A549 treated with DMSO at 1 μM for 4 hours (cell line): ENCODE measurements at places on chromosomes 7 and 10. TPM values are rescaled to one million over a fixed set of nuclear protein-coding genes. Genes with fewer than 3 reads are reported as not detected.

The FANK1 gene
- 2.9 to 5.7 TPM (median 4.2 TPM) in 5 replicates for total RNA-seq

The TUBAL3 gene
- total RNA-seq: 0.30 to 0.52 TPM (median 0.33 TPM) in 5 replicates

The CYP2E1 gene
- 0.19 to 0.30 TPM (median 0.28 TPM) in 5 replicates for total RNA-seq

The AGBL3 gene
- 0.28 to 1.5 TPM (median 1.3 TPM) in 5 replicates for total RNA-seq

The PDE1C gene
- 4.0 to 7.1 TPM (median 6.1 TPM) in 5 replicates for total RNA-seq

The AKR1C2 gene
- 3,009 to 3,482 TPM (median 3,389 TPM) in 5 replicates for total RNA-seq

The INMT gene
- not detected in 5 replicates for total RNA-seq

The CALHM1 gene
- total RNA-seq: not detected in 5 replicates

The HOXA6 gene
- total RNA-seq: 0.71 to 2.5 TPM (median 1.8 TPM) in 5 replicates

The GFRA1 gene
- total RNA-seq: 9.8 to 12.3 TPM (median 11.2 TPM) in 5 replicates

The PRKCQ gene
- total RNA-seq: 4.2 to 4.9 TPM (median 4.5 TPM) in 5 replicates

The LIPA gene
- total RNA-seq: 41.8 to 56.8 TPM (median 51.2 TPM) in 5 replicates

The RPS24 gene
- 2,717 to 3,623 TPM (median 3,012 TPM) in 5 replicates for total RNA-seq

The CLDN4 gene
- 4.4 to 6.6 TPM (median 5.7 TPM) in 5 replicates for total RNA-seq

The UNCX gene
- total RNA-seq: 0.07 to 0.08 TPM in 2 of 5 replicates, not detected in the others

The TBXAS1 gene
- 10.2 to 11.8 TPM (median 11.0 TPM) in 5 replicates for total RNA-seq
